Putamen (tissue), 1 donor: ENCODE measurements at places on chromosomes 2 and 18.
A peak's percentile ranks its signal among the peaks of the same experiment; 100 is the strongest.

- DNase-seq: no peak
Measured at GRCh38 chr2:29040552-29040951, 33.8 kb downstream of the PCARE start.

DNA sequence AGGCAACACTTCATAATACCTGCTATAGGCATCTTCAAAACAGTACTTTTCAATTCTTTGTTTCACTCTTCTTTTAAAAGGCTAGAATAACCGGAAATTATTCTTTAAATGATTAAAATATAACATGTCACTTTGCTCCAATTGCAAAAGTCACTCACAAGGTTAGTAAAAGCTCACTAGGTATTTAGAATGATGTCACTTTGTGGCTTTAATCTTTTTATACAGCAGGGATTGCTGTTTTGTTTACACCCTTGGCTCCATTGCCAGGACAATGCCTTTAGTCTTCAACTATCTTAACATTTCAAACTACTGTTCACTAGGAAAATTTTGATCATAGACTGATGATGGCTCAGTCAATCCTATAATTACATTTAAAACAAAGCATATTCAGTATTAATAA lies 157.1 kb downstream of the BAZ2B start:
- no peak for DNase-seq

DNA sequence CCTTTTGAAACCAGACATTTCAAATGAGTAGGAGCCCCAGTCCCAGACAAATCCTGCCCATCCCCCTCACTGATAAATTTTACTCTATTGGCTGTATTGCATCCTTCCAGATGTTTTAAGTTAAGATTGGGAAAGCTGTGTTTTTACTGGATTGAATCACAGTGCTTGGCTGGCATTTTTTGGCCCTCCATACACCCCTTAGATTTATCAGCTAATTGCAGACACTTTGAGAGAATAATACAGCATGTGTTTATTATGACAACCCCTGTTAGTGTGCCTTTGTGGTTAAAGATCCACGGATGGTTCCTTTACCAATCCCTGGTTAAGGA lies 74.9 kb downstream of the ANTXR1 start:
- DNase-seq: no peak

GRCh38 chr2:219736209-219736608 lies 108.8 kb downstream of the SLC4A3 start:
- DNase-seq: peak; percentile 42

DNA sequence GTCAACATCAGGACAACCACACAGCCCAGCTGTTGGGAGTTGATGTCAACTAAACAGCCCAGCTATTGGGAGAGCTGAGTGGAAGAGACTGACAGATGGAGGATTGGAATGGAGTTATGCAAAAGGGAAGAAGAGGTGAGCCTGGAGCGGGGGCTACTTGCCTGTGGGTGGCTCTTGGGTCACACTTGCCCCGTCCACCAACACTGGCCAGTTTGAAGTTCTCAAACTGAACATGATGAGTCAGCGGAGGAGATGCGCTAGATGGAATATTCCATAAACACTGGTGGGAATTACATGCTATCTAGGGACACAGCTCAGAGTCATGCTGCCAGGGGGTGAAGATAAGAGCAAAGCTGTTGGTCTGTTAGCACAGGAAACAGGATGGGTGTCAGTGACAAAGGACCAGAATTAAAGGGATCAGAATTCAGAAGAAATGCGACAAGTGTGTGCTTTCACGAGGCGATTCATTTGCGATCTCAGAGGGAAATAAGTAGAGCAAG lies 33.2 kb upstream of the AGAP1 start:
- no peak for DNase-seq

GRCh38 chr2:181776336-181776735 lies 96.0 kb upstream of the NEUROD1 start:
- no peak for DNase-seq

DNA sequence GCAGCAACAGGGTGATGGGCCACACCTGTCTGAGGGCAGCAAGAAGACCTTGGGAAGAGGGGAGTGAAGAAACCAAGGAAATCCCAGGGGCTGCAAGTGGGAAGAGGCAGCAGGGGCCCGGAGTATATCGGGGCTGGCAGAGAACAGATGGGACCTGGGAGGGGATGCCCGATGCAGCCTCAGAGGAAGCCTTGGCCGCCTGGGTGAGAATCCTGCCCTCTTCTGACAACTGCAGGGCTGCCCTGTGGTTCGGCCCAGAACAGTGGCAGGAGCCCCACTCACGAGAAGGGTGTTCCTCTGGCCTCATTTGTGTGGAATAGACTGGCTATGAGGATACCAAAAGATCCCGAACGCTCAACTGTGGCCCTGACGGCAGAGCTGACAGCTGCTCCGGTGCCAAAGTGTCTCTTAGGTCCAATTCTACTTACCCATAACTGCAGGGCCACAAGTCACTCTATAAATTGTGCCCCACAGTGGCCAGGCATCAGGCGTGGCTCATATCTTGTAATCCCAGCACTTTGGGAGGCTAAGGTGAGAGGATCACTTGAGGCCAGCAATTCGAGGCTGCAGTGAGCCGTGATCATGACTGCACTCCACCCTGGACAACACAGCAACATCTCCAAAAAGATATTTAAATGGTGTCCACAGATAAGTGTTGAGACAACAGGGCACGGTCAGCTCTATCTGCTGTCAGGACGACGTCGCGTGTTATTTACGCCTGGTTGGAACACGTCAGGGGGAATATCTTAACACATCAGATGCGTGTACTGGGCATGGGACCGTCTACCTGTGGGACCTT lies 23.6 kb upstream of the ID2 start:
- DNase-seq: no peak

DNA sequence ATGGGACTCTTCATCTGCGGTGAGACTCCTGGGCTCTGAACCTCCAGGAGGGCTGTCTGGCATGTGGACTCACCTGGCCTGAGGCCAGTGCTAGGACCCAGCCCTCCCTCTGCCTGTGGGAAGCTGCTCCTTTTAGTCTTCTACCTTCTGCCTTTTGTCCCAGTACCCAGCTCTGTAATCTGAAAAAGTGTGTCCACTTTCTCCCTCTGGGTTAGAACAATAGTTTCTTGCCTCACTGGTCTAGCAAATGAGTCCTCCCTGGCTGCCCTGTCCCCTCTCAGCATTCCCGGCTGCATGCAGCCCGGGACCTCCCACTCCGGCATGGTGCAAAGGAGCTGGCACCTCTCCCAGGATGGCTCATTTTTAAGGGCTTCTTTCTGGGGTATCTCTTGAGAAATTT lies 25.9 kb downstream of the GKN2 start:
- no peak for DNase-seq

DNA sequence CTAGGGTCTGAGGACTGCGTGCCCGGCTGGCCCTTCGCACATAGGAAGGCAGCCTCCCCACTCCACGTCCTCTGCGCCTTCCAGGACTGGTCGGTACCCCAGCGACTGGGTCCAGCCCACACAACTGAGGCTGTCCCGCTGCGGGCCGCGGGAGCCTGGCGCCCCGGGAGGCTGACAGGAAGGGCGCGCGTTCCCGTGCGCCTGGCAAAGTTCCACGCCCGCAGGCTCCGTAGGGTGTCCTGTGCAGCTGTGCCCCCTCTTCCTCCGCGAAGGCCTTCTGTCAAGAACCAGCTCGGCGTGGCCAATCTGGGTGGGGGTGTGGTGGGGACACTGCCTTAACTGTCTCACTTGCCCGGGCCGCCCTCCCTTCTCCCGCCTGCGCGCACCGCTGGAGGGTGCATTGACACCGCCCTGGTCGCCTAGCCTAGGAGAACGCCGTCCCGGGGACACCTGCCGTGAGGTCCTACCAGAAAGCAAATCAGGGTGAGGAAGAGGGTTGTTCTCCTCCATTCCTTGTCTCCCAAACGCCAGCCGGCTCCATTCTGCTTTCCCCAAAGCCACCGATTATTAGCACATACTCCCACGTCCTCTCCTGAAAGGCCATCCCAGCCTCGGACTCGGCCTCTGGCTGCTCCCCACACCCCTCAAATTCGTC lies 618 bp upstream of the LYPD1 start:
- DNase-seq: no peak

- DNase-seq: no peak
Measured at GRCh38 chr18:56789004-56789888, 138.1 kb downstream of the WDR7 start.

- no peak for DNase-seq
Measured at GRCh38 chr2:217186668-217187159, 326.9 kb upstream of the TNP1 start.

GRCh38 chr18:46035696-46036680 lies 36.1 kb downstream of the PSTPIP2 start:
- DNase-seq: no peak

DNA sequence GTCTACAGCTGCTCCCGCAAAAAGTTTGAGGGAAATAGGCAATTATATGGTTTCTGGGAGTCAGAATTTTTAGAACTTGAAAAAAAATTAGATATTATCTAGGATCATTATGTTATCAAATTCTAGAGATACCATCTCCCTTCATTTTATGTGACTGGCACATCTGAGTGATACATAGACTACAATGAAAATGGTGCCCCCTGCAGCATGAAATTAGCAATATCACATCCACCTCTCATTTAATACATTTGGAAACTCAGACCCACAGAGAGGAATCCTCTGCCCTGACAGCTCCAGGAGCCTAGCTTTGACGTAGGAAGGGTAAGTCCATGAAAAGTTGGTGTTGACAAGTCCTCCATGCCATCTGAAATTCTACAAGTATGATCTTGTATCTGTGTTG lies 381.6 kb downstream of the SUCLG1 start:
- DNase-seq: no peak

DNA sequence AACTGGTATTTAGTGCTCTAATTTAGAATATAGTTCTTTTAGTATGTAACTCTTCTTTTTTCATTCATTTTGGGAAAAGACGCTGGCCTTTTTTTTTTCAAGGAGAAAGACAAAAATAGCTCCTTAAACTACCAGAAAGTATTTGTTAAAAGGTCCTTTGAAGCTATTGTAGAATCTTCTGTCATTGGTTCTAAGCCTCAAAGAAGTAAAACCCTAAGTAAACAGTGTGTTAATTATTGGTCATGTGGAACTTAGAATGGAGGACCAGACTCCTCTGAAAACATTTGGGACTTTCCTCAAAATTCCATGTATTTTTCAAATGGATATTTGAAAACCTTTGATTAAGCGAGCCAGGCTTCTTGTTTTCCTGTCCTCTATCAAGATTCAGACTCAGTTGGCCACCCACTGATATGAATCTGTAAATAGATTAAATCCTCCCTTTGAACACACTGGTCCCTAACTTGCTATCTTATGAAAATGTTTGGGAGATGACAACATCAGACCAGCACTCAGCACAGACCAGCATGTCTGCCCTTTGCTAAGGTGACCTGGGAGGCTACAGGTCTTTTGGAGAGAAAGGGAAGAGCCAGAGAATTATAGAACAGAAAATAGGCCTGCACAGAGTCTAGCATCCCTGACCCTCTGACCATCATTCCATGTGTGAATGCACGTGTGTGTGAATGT lies 120.3 kb upstream of the GATA6 start:
- no peak for DNase-seq

- no peak for DNase-seq
Measured at GRCh38 chr2:241771286-241772062, 5.1 kb upstream of the GAL3ST2 start.

- no peak for DNase-seq
Measured at GRCh38 chr18:63878343-63878742, 9.2 kb upstream of the SERPINB2 start.

- DNase-seq: no peak
Measured at GRCh38 chr18:26091047-26091630, 726 bp upstream of the SS18 start.

GRCh38 chr2:37061776-37062175 lies 22.4 kb downstream of the HEATR5B start:
- no peak for DNase-seq

- DNase-seq: no peak
Measured at GRCh38 chr2:49045083-49045482, 109.2 kb downstream of the FSHR start.

DNA sequence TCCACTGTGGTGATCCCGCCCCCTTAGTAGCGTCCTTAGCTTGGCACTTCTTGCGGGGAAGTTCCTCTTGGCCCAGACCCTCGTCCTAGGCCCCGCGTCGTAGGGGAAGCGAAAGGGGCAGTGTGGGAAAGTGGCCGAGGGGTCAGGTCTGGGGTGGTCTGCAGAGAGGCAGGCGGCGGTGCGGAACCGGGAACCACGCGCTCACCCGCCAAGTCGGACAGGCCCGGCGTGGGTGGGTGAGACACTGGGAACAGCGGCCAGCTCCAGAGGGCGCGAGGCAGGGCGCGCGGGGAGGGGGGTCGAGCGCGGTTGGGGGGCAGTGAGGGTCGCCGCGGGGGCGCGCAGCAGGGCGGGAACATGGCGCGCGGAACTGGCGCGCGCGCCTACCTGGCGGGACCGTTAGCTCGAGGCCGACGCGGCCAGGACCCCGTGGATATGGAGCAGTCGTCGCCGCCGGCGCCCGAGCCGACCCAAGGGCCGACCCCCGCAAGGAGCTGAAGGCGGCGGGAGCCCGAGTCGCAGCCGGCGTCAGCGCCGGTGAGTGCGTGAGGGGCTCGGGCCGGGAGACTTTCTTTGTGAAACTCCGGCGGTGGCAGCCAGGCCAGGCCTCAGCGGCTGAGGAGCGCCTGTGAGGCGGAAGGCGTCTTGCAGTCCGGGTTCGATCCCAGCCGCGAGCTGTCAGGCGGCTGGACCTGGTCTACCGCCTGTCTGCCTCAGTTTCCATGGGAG lies 2896.7 kb upstream of the TEKT4 start:
- no peak for DNase-seq

DNA sequence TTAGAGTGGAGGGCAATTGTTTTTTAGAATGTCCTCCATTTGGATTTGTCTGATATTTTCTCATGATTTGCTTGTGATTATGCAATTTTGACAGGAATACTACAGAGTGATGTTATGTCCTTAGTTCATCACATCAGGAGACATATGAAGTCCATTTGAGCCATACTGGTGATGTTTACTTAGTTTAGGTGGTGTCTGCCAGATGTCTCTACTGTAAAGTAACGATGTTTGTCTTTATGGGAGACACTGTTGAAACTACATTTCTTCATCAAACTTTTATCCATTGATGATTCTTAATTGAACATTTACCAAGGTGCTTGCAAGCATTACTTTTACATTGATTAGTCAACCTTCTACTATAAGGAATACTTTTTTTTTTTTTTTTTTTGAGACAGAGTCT lies 4.9 kb upstream of the SNORC start:
- DNase-seq: no peak

DNA sequence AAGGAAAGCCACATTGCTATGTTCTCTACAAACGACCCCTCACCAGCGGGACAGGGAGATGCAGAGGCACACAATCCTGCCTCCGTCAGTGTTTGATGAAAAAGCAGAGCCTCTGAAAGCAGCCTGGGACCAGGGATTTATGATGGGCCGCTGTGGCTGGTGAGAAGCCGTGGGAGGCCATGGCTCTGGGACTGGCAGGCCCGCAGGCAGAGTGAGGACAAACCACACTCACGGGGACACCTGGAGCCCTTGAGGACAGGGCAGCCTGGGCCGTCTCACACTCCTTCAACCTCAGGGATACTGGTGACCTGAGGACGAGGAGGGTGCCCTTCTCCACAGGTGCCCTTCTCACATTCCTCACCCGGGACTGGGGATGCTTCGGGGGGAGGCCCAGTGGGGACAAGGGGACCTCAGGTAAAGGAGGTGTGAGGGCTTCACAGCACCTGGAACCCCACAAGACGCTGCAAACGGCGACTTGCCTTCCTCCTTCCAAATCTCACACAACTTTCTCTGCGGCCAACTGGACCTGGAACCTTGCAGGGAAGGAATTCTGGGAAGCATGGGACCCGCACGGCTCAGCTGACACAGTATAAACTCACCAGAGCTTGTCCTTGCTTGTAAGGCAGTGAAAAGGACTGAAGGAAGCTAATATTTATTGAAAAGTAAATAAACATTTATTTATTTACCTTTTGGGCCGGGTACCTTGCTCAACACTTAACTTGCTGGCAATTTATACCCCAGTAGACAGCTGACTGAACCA lies 5.3 kb upstream of the LDLRAD4 start:
- no peak for DNase-seq
